T-cell (primary cell): ENCODE measurements at places on chromosomes 3 and 15.

DNA sequence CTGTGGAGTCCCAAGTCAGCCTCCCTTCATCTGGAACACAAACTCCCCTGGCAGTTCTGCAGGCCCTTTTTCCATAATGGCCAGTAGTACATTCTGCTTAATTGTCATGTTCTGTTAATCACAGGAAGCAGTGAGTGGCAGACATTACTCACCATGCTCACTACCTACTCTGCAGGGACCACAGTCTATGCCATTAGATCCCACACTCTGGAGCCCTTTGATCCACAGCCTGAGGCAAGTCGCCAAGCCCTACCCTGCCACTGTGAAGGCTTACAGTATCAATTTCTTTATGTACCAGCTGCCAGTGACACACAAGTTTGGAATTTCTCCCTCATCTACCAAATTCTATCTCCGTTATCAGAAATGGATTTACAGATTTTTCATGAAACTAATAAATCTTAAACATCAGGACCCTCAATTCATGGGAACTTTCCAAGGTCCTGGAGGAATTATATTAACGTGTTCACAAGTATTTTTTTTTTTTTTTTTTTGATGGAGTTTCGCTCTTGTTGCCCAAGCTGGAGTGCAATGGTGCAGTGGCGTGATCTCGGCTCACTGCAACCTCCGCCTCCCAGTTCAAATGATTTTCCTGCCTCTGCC is 20.6 kb upstream of the WWTR1 start:
- DNase-seq: no peak

DNA sequence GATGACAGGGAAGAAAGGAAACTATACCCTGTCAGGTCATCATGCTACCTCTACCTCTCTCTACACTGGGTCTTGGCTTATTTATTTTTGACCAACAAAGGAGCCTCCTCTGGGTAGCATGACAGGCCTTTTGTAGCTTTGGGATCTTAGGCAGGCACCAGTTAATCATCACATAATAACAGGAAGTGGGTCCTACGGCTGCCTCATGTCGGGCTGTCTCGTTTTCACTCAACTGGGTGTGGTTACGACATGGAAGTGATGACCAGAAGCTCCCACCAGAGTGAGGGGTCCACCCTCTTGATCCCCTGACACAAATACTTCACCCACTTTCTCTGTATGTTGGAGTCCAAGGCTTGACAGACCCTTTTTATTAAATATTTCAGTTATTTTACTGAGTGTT is 105.3 kb downstream of the CD47 start:
- DNase-seq: peak; percentile 5

GRCh38 chr3:142087676-142088075 is 61.7 kb downstream of the TFDP2 start:
- no peak for DNase-seq

GRCh38 chr15:91525751-91526150 is 327.8 kb upstream of the SLCO3A1 start:
- no peak for DNase-seq

DNA sequence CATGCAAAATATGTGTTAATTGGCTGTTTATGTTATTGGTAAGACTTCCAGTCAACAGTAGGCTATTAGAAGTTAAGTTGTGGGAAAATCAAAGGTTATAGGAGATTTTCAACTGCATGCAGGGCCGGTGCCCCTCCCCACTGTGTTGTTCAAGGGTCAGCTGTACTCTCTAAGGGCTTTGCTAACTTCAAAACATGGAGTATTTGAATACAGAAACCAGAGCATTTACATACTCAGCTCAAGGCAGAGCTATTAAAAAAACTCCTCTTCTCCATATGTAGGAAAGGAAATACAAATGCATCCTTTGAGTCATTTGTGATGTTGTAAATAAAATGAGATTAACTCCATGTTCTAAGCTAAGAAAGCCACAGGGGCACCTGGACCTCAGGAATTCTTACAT is 16.8 kb downstream of the IL17RB start:
- no peak for DNase-seq

DNA sequence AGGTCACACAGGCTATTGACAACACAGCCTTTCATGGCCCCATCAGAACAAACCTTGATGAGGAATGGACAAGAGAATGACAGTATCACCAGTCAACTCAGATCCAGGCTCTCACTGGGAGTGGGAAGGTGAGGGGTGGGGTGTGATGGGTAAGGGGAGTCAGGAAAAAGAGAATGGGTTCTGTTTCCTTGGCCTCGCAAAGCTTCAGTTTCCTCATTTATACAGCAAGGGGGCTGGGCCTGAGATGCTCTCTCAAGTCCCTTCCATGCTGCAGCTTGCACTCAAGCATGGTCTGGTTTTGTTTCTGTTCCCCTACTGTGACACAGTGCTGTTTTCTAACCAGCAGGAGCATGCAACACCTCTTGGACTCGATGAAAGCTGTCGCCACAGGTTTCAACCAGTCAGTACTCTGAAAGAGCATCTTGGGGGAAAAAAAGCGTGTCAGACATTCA is 65.7 kb upstream of the IL12A start:
- DNase-seq: no peak

- no peak for DNase-seq
Measured at GRCh38 chr3:58190882-58191281, 19.9 kb downstream of the DNASE1L3 start.

GRCh38 chr15:62849316-62850106 is 193.0 kb upstream of the TPM1 start:
- DNase-seq: no peak

GRCh38 chr3:138726946-138727730 is 107.6 kb downstream of the PIK3CB start:
- DNase-seq: no peak

- DNase-seq: no peak
Measured at GRCh38 chr3:156957715-156958114, 131.6 kb downstream of the LEKR1 start.

- DNase-seq: no peak
Measured at GRCh38 chr3:120129051-120129450, 34.8 kb upstream of the GSK3B start.

GRCh38 chr3:100257586-100257985 is 3.2 kb upstream of the TBC1D23 start:
- no peak for DNase-seq

GRCh38 chr3:2513986-2514385 is 415.3 kb downstream of the CNTN4 start:
- DNase-seq: no peak

DNA sequence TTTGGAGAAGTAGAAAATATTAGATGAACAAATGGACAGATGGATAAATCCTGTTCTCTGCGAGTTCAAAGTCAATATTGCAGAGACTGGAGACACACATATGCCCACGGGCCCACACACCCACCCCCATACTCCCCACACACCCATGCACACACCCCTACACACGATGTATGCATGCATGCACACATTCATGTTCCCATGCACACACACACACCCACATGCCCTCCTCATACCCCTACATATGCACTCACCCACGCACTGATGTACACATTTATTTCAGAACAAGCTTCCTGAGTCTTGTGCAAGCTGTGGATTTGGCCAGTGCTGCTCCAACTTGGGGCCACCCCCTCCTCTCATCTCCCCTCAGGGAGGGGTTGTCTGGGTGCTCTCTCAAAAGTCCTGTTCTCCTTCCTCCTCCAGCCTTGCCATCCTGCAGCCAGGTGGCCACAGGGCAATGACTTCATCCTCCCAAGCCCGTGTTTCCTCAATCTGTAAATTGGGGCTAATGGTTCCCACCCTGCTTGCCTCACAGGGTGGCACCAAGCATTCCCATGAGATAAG is 16.4 kb downstream of the MAPKAPK3 start:
- DNase-seq: no peak

DNA sequence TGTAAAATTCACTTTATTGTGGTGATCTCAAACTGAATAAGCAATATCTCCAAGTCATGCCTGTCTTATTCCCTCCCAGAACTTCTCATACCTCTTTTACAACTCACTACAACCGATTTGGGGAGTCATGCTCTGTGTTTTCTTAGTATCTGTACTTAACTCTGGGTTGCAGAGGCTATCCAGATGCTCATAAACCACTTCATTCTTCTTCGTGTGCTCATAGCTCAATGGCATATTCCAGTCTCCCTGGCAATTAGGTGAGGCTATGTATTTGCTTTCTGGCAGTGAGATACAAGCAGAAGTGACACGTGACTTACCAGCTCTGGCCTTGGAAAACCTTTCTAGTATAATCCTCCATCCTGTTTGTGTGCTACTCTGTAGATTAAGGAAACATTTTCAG is 360.9 kb downstream of the ZNF385D start:
- DNase-seq: no peak

GRCh38 chr15:60462027-60462426 is 16.9 kb downstream of the ICE2 start:
- DNase-seq: no peak

GRCh38 chr3:54347060-54347459 is 224.7 kb downstream of the CACNA2D3 start:
- DNase-seq: no peak

DNA sequence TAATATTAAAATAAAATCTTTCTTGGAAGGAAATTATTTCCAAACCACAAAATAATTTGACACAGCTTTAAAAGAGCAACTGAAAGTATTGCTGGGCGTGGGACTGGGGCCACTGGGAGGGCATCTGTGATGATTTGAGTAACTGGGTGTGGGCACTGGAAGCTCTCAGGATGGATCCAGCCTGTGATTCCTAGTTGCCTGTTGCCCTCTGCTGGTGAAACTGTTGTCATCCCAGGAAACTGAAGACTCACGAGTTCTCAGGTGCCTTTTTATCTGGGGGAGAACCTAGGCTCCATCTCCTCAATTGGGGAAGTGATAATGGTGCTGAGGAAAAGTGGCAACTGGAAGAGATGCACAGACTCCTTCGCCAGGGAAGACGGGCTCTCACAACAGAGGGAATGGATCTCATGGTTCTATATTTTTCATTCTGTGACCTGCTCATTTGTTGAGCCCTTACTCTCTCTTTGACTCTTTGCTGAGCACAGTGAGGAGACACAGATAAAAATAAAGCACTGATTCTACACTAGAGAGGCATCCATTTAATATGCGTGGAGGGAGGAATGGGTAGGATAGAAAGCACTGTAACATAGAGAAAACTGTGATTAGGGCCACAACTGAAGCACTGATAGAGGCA is 61.6 kb downstream of the TPRG1 start:
- DNase-seq: no peak

DNA sequence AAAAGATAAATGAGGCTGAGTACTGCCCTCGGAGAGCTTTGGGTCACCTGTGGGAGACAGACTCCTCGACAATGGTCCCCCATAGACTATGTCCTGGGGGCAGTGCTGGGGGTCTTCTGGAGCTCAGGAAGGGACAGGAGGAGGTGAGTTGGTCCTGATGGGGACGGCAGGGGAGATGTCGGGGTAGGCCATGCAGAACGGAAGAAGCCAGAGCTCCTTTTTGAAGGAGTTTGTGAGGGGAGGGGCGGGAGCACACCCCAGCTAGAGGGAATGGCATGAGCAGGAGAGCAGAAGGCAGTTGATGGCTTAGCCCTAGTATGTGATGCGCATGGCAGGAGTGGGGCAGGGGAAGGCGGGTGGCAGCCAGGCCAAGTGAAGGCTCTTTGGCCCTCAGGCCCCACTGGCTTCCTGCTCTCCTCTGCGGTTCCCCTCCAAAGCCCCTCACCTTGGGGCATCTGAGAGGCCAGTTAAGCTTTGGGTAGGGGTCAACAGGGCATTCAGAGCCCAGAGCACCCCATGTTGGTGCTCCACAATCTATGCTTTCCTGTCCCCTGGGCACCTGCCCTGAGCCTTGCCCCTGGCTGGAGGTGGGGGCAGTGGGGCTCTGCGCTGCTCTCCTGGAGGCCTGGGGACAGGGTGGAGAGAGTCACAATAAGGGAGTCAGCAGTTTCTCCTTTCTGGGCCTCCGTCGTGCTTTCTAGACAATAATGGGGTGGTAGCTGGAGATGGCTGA is 179.3 kb downstream of the SMAD6 start:
- no peak for DNase-seq

GRCh38 chr15:58604455-58604923 is 145.0 kb downstream of the ADAM10 start:
- no peak for DNase-seq

GRCh38 chr3:134797057-134797740 is 2.1 kb downstream of the EPHB1 start:
- DNase-seq: no peak

DNA sequence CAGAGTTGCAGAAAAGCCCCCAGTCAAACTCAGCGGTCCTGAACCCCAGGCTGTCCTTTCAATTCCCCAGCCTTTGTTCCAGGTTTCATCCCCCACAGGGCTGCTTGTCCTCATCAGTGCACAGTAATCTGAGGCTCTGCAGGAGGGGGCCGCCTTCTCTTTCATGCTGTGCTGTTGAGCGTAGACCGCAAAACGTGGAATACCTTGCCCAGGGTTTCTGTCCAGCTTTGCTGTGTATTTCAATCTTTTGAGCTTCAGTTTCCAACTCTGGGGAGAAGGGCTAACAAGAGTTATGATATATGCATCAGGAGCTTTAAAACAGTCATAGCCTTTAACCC is 64.8 kb downstream of the FAM43A start:
- DNase-seq: no peak

- no peak for DNase-seq
Measured at GRCh38 chr3:13223574-13224237, 150.5 kb upstream of the IQSEC1 start.

- no peak for DNase-seq
Measured at GRCh38 chr3:9047452-9048346, 84.4 kb upstream of the RAD18 start.

DNA sequence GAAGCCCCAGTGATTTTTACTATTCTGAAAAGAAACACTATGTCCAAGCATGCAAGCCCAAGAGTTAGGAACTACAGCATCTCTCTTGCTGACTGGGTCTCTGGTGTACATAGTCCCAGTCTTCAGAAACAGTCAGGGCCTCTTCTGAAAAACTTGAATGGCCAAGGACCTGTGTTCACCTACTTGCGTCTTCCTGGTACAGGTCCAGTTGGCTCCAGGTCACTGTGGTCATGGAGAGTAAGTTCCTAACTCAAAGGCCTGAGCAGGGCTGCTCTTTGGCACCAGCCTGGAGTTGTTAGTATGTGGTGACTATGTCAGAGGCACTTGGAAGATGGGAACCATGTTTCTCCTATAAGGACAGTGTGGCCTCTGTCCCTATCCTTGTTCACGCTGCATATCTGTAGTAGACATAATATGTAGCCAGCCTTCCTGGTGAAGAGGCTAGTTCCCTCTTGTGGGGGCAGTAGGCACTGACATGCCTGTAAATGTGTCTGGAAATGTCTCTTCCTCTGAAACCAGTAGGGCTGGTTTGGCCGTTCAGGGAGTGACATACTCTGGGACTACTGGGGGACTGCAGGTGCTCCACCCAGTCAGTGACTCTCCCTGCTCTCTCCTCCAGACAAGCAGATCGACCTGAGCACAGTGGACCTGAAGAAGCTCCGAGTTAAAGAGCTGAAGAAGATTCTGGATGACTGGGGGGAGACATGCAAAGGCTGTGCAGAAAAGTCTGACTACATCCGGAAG is 2.6 kb upstream of the RBM15B start:
- DNase-seq: no peak

DNA sequence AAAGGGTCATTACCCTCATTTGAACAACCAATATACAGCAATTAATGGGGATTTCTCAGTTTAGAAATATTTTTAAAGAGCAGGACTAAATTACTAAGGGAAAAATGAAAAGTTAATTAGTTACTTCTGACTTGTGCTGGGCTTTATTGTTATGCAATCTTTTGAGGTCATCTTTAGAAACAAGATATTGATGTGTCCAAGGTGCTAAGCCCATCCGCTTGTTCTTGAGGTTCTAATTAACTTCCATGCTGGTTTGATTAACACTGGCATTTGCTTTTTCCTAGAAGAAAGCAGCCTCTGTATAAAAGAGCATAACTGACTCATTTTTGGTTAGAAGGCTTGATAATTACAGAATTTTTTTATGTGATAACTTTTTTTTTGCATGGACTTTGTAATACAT is 256.5 kb upstream of the AGTR1 start:
- DNase-seq: no peak
